ENCODE measurements at places on chromosomes 2 and 18.

DNA sequence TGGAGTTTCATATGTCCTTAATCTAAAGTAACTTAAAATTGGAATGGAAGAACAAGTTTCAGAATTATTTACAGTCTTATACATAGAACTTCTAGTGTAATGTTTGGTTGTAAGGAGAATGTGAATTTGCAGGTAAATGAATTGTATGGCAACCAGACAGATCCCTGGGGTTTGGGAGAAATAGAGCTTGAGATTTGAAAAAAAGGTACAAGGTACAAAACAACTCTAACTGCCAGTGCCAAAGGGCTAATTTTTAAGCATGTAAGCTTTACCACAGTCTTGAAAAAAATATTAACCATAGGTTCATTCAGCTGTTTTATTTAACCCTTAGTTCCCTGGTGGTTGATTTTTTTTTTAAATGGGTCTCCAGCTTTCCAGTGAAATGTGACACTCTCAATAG, 103.3 kb downstream of the ICA1L start:
- no peak for DNase-seq

- DNase-seq: no peak
Observed at GRCh38 chr2:216081012-216081411, 597 bp downstream of the PECR start.

DNA sequence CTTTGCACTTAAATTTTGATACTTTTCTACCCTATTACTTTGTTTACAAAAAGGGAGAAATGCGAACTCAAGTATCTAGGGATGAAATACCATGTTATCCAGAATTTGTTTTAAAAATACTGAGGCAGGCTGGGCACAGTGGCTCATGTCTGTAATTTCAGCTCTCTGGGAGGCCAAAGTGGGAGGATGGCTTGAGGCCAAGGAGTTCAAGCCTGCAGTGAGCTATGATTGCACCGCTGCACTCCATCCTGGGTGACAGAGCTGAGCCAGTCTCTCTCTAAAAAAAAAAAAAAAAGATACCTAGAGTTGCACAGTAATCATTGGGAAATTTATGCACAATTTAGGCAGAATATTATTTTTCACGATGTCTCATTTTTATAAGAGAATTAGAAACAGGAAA, 12.4 kb upstream of the VAPA start:
- DNase-seq: no peak

DNA sequence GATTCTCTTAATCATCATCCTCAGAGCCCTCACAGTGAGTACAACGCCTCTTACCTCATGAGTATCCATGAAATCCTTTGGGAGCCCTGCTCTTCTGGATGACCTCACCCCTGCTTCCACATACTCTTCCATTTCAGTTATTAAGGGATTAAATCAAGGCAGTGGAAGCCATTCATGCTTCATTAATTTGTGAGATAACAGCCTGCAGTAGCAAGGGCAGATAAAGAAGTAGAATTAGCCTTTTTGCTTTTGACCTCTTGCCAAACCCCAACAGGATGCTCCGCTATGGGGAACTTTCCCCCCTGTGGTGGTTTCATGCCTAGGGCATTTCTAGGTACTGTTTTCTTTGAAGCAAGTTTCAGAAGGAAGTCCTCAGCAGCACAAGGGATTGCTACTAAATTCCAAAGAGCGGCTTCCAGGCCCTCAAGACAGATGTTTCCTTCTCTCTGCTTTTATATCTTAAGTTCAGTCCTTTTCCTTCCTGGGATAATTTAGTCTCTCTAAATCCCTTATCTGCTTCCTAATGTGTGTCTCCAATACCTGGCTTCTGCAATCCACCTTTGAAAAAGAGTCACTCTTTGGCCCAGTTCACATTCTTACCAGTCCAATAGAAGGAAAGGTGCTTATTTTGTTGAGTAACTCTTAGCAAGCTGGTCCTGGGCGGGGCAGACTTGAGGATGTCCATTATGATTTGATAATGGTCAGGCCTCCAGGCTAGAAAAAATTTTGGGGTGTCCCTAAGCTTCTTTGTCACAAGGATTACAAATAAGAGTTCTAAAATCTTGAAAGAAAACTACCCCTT, 76.9 kb downstream of the MYO1B start:
- DNase-seq: no peak

DNA sequence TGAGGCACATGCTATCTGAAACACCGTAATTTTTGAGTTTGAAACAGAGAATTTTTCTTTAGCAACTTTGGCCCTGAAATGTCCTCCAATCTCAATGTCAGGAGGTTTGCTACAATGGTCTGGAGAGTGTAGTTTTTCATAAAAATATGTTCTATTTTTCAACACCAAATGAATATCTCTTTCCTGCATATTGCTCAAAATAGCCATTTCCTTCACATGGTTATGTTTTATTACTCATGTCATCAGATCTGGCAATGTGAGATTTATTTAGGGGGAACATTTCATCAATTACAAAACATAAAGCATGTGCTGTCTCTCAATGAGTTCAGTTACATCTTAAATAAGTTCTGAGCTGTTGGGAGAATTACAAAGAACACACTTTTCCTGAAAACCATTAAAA, 871.9 kb upstream of the FSHR start:
- no peak for DNase-seq

DNA sequence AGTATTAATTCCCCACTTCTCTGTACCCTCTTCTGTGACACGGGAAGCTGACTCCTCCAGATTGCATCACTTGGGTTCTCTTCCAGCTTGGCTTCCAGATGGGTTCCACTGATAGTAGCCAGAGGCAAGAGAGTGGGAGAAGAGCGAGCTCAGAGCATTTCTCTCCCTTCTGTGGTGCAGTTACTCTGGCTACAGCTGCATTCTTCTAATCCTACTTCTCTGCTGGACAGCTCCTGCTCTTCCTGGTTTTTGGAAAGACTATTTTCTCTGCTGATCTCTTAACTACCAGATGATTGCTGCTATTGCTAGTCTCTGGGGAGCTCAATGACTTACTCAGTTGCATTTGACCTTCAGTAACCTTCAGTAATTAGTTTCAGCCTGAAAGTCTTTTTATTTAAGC, 187.5 kb upstream of the MAP2 start:
- DNase-seq: no peak

DNA sequence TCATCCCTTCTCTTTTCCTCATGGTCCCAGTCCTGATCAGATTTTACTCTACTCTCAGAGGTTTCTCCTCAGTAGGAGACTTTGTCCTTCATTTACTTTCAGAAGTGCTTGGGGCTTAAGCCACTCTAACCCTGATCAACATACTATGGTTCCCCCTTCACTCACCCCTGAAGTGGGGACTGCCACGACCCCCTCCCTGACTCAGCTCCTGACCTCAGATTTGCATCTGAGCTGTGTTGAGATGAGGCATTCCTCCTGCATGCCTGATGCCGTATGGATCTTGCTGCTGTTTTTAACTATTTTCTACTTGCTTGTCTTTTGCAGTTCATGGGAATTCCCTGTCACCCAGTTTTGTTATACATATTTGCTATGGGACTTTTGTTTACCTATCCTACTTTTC, 306.7 kb upstream of the CHST9 start:
- DNase-seq: no peak

- no peak for DNase-seq
Observed at GRCh38 chr2:96819128-96819875, 3.2 kb downstream of the CNNM3 start.

- no peak for DNase-seq
Observed at GRCh38 chr2:110152943-110153342, 37.3 kb upstream of the MALL start.

- no peak for DNase-seq
Observed at GRCh38 chr2:240502430-240503121, 55.2 kb downstream of the ANKMY1 start.

- no peak for DNase-seq
Observed at GRCh38 chr2:144598906-144599305, 79.0 kb upstream of the ZEB2 start.

DNA sequence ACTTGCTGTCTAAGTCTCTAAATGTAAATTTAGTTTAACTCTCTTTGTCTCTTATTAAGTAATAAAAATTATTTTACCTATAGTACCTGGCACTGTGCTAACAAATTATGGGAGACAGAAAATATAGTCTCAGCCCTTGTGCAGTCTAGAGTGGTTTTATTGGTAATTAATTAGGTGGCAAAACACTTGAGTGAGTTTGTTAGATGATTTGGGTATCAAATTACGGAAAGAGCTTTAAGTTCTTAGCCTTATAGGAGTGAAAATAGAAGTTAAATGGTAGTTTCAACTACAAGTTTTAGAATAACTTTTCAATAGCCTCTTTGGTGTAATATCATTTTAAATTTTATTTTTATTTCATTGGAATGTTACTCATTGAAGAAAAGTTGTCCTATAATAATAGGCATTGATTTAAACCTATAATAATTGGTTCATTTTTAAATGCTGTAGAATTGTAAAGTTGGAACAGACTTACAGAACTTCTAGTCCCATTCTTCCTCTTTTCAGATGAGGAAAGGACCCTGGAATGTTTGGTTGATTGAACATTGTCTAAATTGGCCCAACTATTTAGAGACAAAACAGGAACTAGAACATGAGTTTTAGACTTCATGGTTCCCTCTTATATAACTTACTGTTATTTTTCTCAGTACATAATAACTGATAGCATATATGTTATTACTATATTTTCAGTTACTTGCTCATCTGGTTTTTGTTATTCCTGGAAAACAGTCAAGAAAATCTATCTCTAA, 10.2 kb upstream of the HTR2B start:
- no peak for DNase-seq

- DNase-seq: no peak
Observed at GRCh38 chr2:200627110-200627770, 41.4 kb downstream of the AOX1 start.

DNA sequence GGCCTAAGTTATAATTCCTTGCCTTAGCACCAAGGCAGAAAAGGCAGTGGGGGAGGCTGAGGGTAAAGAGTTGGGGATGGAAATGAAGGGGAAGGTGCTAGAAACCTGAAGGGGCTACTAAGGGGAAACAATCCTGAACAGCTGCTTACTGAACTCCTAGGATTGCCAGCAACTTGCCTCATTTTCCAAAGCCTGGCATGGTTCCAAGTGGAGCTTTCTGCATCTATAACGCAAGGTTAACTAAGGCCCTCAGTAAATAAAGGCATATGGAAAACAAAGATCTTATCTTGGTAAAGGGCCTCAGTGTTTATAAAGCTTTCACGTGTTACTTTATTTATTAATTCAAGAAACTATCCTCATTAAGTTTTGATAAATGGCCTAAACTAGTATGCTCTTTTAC, 10.9 kb downstream of the MEP1B start:
- no peak for DNase-seq

DNA sequence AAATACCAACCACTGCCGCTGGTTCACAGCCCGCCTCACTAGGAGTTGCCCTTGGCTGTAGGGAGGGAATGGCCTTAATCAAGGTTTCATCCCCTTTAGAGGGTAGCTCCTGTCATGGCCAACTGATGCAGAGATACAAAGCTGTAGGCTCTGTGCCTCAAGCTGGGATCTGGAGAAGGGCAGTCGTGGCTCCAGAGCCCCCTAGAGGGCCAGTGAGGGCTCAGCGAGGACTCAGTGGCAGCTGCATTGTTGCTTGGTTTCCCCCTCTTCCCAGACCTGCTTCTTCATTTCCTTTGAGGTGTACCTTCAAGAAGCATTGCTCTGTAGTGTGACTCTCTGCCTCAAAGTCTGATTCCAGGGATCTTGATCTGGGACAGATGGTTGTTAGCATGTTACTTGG, 302.1 kb downstream of the LPIN1 start:
- DNase-seq: no peak

- DNase-seq: no peak
Observed at GRCh38 chr2:56128235-56128634, 55.6 kb upstream of the CCDC85A start.

- no peak for DNase-seq
Observed at GRCh38 chr18:77124452-77124922, 8.1 kb downstream of the MBP start.

DNA sequence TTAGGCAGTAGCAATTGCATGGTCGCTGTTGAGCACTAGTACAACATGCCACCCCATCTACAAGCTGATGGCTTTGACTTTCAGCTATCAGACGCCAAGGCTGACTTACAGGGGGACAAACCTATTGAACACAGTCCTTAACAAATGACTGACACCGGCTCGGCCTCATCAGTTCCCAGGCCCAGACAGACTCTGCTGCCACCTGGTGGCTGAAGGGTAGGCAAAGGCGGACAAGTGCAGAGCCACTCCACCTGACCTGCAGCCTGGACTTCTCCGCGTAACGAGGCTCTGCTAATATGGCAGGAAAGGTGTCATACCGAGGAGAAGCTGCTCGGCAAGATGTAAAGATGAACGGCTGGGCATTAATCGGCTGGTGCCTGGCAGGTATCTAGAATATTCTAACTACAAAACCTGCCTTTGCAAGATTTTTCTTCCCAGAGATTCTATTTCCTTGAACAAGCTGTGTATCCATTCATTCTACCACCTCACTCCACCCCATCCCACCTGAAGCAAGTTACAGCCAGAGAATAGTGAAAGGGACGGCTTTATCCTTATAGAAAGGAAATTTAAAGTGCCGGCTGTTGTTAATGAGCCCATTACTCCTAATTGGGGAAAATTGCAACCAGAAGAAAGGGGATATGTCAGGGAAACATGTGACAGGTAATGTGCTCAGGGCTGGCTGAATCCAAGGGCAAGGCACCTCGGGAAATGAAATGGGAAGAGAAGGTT, 67.4 kb downstream of the STEAP3 start:
- peak; percentile 68 for DNase-seq

- DNase-seq: peak; percentile 17
Observed at GRCh38 chr2:132448771-132449170, 32.2 kb downstream of the GPR39 start.

- no peak for DNase-seq
Observed at GRCh38 chr18:34003687-34004086, 221.0 kb downstream of the NOL4 start.

DNA sequence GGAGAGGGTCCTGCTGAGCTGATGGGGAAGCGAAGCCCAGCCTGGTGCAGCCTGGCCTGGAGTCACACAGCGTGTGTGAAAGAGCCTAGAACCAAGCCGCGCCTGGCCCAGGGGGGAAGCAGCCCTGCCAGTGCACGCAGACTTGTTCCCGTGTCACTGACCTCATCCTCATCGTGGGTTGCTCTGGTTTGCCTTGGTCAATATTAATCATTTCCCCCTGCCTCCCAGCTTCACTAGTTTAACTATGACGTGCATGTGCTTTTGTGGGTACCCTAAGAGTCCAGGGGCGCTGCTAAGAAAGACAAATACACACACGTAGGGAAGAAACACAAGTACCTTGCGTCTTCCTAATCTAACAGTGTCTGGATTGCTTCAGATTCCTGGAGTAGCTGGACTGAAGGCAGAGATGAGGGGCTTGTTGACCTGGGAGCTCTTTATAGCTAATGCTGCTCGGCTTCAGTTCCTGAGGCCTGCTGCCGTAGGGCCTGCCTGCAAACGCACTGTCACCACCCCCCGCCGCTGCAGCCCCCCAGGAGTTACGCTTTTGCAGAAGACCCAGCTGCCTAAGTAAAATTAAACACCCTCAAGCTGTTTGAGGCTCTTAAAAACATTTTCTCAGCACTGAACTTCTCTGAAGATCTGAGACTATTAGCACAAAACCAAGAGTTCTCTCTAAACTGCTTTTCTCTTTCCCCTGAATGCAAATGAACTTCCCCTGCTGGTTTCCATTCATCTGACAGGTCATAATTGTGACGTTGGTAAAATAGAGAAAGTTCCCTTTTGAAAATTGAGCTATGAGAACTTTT, 159.2 kb downstream of the FAM210A start:
- no peak for DNase-seq

GRCh38 chr2:73937103-73937885, 10.6 kb downstream of the DGUOK start:
- no peak for DNase-seq
